ENCODE measurements at places on chromosomes 3 and 15. TPM values are rescaled to one million over a fixed set of nuclear protein-coding genes. Genes with fewer than 3 reads are reported as not detected.

AGBL1 gene
- total RNA-seq: 12.0 TPM

GTF2E1 gene
- total RNA-seq: 18.5 TPM

CACNA2D3 gene
- 3.6 TPM for total RNA-seq

MESP2 gene
- total RNA-seq: not detected

MAP2K5 gene
- 25.5 TPM for total RNA-seq

ZIC1 gene
- total RNA-seq: not detected

HYKK gene
- total RNA-seq: 4.1 TPM

HMG20A gene
- total RNA-seq: 40.9 TPM

GRCh38 chr3:56788521-56788920 is 13.2 kb downstream of the ARHGEF3 start:
- no peaks in the 10 kb centered on the region for H3K36me3 ChIP-seq
- H3K4me3 ChIP-seq: no peak overlapping the region
- H3K27ac ChIP-seq: peak overlapping the region; percentile 82
- no peak for DNase-seq

DNA sequence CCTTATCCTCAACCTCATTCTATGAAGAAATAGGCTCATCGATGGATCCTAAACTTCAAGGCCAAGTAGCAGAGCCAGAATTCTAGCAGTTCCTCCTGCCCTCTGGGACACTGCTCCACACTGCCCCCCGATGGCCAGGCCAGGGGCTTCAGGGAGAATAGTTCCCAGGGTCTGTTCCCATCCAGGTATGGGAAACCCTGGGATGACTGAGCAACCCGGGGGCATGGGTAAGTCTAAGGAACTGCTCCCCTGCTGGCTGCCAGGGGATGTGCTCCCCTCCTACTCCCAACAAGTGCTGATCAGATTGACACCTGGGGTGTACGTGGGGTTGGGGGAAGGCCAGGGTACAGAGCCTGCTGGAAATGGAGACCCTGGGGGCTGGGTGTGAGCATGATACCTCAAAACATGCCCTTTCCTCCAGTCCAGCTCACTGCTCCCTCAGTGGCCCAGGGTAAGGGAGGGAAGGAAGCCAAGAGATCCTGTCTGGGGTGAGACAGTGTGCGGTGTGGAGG is 7.6 kb downstream of the ULK3 start:
- peak; percentile 71 for DNase-seq
- H3K27me3 ChIP-seq: no peaks in the 10 kb centered on the region

- no peaks in the 10 kb centered on the region for H3K27me3 ChIP-seq
- H3K27ac ChIP-seq: no peak overlapping the region
- H3K4me1 ChIP-seq: no peaks in the 10 kb centered on the region
- no peaks in the 10 kb centered on the region for H3K36me3 ChIP-seq
- DNase-seq: no peak
These were observed 500.2 kb upstream of the NR2F2 start for GRCh38 chr15:95830281-95830680.

DNA sequence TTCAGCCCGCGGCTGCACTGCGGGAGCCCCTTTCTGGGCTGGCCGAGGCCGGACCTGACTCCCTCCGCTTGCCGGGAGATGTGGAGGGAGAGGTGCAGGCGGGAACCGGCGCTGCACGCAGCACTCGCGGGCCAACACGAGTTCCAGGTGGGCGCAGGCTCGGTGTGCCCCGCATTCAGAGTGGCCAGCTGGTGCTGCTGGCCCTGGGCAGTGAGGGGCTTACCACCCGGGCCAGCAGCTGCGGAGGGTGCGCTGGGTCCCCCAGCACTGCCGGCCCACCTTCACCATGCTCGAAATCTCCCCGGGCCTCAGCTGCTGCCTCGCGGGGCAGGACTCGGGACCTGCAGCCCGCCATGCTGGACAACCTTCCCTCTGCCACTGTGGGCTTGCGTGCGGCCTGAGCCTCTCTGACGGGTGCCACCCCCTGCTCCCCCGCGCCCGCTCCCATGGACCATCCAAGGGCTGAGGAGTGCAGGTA is 733.5 kb upstream of the CCDC54 start:
- DNase-seq: no peak
- H3K4me3 ChIP-seq: no peak overlapping the region
- no peak overlapping the region for H3K27ac ChIP-seq
- H3K4me1 ChIP-seq: no peaks in the 10 kb centered on the region
- no peaks in the 10 kb centered on the region for H3K36me3 ChIP-seq
- H3K27me3 ChIP-seq: no peaks in the 10 kb centered on the region

GRCh38 chr15:95872366-95872771 is 458.1 kb upstream of the NR2F2 start:
- no peaks in the 10 kb centered on the region for H3K36me3 ChIP-seq
- no peak overlapping the region for H3K4me3 ChIP-seq
- DNase-seq: no peak
- no peaks in the 10 kb centered on the region for H3K4me1 ChIP-seq
- no peaks in the 10 kb centered on the region for H3K27me3 ChIP-seq

- no peak overlapping the region for H3K27ac ChIP-seq
- H3K27me3 ChIP-seq: peaks cover 4% of the 10 kb centered on the region
- H3K36me3 ChIP-seq: no peaks in the 10 kb centered on the region
These were observed 27.4 kb upstream of the ROPN1 start for GRCh38 chr3:124019291-124019690.

DNA sequence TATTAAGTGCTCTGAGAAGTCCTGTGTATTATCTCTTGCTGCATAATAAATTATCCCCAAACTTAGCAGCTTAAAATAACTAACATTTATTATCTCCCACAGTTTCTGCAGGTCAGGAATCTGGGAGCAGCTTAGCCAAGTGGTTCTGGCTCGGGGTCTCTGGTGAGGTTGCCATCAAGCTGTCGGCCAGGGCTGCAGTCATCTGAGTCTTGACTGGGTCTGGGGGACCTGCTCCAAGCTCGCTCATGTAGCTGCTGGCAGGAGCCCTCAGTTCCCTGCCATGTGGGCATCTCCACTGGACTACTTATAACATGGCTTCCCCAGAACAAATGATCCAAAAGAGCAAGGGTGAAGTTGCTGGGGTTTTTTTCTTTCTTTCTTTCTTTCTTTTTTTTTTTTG is 80.7 kb downstream of the SMAD6 start:
- H3K4me3 ChIP-seq: no peak overlapping the region
- H3K27ac ChIP-seq: no peak overlapping the region
- no peak for DNase-seq
- H3K27me3 ChIP-seq: no peaks in the 10 kb centered on the region
- peaks cover 6% of the 10 kb centered on the region for H3K4me1 ChIP-seq

DNA sequence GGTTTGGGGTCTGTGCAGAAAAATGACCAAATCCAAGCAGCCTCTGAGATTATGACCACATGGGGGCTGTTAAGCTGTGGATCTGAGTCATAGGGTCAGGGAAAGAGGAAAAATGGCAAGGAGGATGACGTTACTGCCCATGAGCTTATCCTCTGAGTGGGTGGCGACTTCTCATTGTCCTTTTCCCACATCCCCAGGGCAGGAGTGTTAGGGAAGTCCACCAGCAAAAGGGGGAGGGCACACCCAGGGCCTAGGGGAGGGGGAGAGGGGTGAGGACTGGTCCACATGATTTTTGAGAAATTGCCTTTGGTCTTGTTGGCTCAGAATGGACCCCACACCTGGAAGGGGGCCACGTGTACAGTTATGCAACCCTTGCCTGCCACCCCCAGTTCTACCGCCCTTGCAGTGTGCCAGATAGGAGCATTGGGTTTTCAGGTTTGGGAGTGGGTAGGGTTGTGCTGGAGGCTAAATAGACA is 2.6 kb downstream of the CD276 start:
- no peaks in the 10 kb centered on the region for H3K36me3 ChIP-seq
- H3K27me3 ChIP-seq: no peaks in the 10 kb centered on the region
- no peak overlapping the region for H3K27ac ChIP-seq

- H3K27ac ChIP-seq: no peak overlapping the region
- H3K4me1 ChIP-seq: peaks cover 9% of the 10 kb centered on the region
- no peak overlapping the region for H3K4me3 ChIP-seq
- no peak for DNase-seq
- H3K27me3 ChIP-seq: no peaks in the 10 kb centered on the region
- no peaks in the 10 kb centered on the region for H3K36me3 ChIP-seq
These were observed 3.7 kb upstream of the LSG1 start for GRCh38 chr3:194675680-194676079.

- no peaks in the 10 kb centered on the region for H3K36me3 ChIP-seq
- no peak overlapping the region for H3K27ac ChIP-seq
- H3K27me3 ChIP-seq: no peaks in the 10 kb centered on the region
- no peak for DNase-seq
- no peaks in the 10 kb centered on the region for H3K4me1 ChIP-seq
These were observed 1229.1 kb downstream of the ROBO2 start for GRCh38 chr3:78268716-78269668.

- no peaks in the 10 kb centered on the region for H3K36me3 ChIP-seq
- H3K4me1 ChIP-seq: no peaks in the 10 kb centered on the region
- DNase-seq: no peak
- no peak overlapping the region for H3K27ac ChIP-seq
- no peak overlapping the region for H3K4me3 ChIP-seq
- H3K27me3 ChIP-seq: no peaks in the 10 kb centered on the region
These were observed 46.4 kb downstream of the KLF15 start for GRCh38 chr3:126310816-126311215.

GRCh38 chr3:112089956-112090886 is 4.0 kb downstream of the C3orf52 start:
- H3K4me1 ChIP-seq: peaks cover 22% of the 10 kb centered on the region
- no peak overlapping the region for H3K27ac ChIP-seq
- no peak overlapping the region for H3K4me3 ChIP-seq
- no peaks in the 10 kb centered on the region for H3K36me3 ChIP-seq
- no peaks in the 10 kb centered on the region for H3K27me3 ChIP-seq

- H3K27me3 ChIP-seq: no peaks in the 10 kb centered on the region
- no peak overlapping the region for H3K27ac ChIP-seq
- no peak overlapping the region for H3K4me3 ChIP-seq
- no peak for DNase-seq
- H3K36me3 ChIP-seq: no peaks in the 10 kb centered on the region
These were observed 51.4 kb upstream of the CHMP2B start for GRCh38 chr3:87175732-87176131.

DNA sequence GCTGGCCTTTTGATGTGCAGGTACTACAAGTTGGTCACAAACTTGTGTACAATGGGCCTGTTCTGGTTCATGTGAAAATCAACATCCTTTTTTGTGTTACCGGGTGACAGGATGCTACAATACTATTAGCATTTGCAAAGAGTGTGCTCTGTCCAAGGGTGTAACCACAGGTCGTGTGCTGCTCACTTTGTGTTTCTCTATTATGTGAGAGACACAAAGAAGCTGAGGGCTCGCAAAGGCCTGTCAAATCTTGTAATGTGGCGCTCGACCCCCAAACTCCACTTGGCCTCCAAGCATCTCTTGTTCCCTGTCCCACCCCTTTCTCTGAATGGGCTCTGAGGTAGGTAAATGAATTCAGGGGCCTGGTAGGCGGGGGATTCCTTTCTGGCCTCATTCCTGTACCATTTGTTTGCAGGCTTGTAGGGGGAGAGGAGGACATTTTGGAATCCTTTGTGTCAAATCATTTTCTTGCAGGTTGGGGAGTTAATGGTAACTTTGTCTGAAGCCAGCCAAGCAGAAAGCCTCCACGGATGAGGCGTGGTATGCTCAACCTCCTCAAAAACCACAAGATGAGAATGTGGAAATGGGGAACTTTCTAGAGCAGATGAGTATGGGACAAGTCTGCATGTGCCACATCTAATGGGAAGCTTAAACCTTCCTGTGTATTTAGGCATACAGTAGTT is 109.1 kb downstream of the OPA1 start:
- H3K4me1 ChIP-seq: no peaks in the 10 kb centered on the region
- no peak overlapping the region for H3K4me3 ChIP-seq
- DNase-seq: no peak

Measured in lower lobe of right lung (tissue), 2 donors.